Lung (tissue), 17 donors: ENCODE measurements at places on chromosomes 16 and 17. TPM values are rescaled to one million over a fixed set of nuclear protein-coding genes. Genes with fewer than 3 reads are reported as not detected.

- no peak for DNase-seq
Measured at GRCh38 chr16:55294931-55295342, 29.1 kb upstream of the IRX6 start.

The KRT28 gene
- total RNA-seq: not detected

- DNase-seq: no peak
Measured at GRCh38 chr17:6232732-6233101, 162.5 kb downstream of the WSCD1 start.

- no peak for DNase-seq
Measured at GRCh38 chr16:6374821-6375220, 957.8 kb upstream of the RBFOX1 start.

DNA sequence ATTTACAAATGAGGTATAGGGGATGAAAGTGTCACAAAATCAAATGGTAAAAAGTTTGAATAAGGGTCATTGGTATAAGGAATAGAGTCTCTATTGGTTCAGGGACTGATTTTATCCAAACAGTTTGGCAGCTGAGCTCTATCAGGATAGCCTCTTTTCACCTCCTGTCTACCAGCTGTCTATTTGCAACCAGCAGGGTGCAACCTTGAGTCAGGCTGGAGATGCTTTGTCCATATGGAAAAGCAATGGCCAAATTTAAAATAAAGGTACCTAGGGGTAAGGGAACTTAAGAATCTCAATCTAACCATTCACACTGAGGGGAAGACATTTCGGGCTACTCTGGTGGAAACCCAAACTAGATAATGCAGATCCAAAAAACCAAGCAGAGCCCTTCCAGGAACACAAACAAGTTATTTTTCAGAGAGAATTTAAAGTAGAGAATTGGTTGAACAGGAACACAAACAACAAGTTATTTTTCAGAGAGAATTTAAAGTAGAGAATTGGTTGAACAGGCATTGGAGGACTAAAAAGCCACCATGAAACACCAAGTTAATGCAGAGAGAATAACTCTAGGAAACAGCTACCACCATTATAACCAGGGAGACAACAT is 12.6 kb upstream of the CA10 start:
- no peak for DNase-seq

The ATAD5 gene
- total RNA-seq: 2.2 TPM

DNA sequence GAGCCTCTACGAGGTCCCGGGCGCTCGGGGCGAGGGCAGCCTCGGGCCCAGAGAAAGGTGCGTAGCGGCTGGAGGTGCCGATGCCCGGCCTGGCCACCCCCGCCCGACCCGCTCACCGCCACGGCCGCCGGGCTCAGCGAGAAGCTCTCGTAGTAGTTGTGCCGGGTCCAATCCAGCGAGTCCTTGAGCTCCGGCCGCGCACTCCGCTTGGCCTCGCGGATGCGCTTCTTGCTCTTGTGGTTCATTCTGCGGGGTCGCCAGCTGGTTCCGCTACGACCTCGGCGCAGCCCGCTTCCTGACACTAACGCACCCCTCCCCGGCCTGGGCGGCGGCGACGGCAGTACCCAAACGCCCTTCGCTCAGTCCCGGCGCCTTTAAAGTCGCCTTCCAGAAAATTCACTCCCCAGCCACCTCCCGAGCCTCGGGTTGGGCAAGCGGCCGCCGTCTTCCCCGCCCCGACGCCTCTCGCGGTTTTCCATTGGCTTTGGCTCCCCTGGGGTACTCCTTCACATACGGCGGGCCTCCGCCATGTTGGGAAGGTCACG is at the start of gene JMJD6:
TSS of gene JMJD6 (minus strand) at position 376 of the 545 bp plus-strand sequence. CDS start at position 245, 131 bp downstream.
- peak; percentile 98 for DNase-seq

DNA sequence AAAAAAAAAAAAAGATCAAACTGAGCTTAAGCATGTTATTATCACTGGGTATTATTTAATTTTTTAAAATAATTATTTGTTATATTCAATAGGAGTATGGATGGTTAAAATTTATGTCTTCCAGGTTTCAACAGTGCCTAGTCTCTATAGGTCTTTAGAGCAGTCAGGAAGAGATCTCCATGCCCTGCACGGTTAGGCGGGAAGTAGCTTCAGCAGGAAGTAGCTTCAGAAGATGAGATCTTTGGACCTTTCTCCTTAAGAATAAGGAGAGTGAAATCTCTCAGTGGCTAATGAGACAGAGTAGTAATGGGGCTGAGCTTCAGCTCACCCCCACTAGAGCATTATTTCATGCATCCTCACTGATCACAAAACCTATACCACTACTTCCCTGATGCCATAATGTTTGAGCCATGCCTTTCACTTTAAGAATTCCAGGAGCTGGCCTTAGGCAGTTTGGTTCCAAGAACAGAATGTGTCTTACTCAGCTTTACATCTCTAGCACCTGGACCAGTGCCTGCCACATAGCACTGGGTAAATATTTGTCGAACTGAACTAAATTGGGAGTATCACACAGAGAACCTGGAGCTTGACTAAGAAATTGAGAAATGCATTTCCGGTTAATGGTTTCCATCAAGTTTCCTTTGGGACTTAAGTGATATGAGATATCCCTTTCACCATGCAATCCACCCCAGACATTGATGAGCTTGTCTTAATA is 43.5 kb downstream of the SCPEP1 start:
- DNase-seq: peak; percentile 42

The CTRL gene
- not detected for total RNA-seq

DNA sequence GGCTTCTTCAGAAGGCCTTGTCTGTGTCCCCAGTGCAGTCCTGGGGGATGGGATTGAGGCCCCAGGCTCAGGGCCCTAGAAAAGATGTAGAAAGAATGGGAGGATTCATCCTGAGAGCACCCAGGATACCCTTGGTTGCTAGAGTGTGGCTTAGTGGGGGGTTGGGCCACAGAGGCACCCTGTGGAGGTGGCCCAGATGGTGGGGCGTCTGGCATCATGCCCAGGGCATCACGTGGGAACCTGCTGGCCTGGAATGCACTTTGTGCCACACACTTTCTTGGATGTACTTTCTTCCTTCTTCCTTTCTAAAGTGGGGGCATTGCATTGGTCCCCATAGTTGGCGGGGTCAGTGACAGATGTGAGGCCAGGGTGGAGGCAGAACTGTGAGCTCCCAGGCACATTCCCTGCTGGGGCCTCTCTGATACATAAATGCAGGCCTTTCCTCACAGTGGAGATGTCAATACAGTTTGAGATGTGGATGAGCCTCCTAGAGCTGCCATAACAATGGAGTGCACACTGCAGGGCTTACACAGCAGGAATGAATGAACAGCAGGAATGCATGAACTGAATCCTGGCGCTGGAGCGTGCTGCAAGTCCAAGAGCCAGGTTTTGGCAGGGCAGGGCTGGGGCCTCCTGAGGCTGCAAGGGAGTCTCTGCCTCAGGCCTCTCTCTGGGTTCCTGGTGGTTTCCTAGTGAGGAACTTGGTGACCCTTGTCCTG is 43.3 kb downstream of the MGAT5B start:
- DNase-seq: no peak

The STX1B gene
- total RNA-seq: 0.17 TPM

The OR1F1 gene
- total RNA-seq: not detected

DNA sequence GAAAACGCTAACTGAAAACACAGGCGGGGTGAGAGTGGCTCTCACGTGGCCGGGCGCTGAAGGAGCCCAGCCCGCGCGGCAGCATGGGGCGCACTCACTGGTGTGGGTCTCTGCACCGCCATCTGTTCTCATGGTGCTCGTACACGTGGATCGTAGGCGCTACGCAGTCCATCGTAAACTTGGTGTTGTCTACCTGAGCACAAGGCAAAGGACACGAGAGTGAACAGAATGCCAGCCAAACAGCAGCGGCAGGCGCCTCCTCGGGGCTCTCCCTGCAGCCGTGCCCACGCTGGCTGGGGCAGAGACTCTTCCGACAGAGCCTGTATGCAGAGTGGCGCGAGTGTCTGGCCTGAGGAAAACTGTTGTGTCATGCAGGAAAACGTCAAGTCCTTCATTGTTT is 19.1 kb downstream of the EMC8 start:
- DNase-seq: no peak

- DNase-seq: peak; percentile 22
Measured at GRCh38 chr16:74607962-74608356, 1.0 kb upstream of the GLG1 start.

DNA sequence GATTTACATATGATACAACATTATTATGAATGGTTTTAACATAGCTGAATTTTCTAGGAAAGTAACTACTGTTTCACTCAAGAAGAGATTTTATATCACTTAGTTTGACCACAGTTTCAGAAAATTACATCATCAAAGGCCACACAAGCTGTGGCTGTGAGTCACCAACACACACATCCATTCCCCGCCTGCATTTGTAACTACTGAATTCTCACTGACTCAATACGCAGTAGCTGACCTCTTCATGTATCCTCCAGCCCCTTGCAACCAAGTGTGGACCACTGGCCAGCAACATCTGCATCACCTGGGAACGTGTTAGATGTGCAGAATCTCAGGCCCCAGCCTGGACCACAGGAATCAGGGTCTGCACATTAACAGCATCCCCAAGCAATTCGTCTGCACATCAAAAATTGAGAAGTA is 197.6 kb downstream of the XYLT1 start:
- no peak for DNase-seq

The ACSM2A gene
- not detected for total RNA-seq
